Activated CD8-positive, alpha-beta T cell treated with anti-CD3 and anti-CD28 coated beads for 36 hours (primary cell): ENCODE measurements at places on chromosomes 1 and 21. TPM values are rescaled to one million over a fixed set of nuclear protein-coding genes. Genes with fewer than 3 reads are reported as not detected.

DNA sequence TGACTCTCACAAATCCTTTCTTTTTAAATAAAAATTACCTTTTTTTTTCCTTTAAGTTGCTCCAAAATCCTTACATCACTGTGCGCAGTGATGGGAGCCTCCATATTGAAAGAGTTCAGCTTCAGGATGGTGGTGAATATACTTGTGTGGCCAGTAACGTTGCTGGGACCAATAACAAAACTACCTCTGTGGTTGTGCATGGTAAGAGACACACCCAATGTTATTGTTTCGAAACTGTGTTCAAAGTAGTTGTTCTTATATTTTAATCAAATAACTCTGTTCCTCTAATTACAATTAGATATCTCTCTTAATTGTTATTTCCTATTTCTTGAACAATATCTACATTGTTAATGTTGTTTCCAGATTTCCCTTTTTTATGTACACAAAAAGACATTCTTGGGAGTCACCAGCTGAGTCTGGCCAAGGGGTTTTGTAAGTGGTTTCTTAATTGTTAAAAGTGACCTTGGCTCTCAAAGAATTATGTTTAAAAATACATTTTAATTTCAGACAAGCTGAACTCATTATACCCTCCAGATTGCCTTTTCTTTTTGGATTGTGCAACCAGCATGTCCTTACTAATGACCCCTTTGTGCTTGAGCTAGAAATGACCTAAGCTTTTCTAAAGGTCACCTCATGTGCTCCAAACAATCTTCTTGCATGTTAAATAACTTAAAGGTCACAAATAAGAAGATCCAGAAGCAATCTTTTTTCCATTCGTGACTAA lies 250.1 kb downstream of the HMCN1 start:
- DNase-seq, result no peak

DNA sequence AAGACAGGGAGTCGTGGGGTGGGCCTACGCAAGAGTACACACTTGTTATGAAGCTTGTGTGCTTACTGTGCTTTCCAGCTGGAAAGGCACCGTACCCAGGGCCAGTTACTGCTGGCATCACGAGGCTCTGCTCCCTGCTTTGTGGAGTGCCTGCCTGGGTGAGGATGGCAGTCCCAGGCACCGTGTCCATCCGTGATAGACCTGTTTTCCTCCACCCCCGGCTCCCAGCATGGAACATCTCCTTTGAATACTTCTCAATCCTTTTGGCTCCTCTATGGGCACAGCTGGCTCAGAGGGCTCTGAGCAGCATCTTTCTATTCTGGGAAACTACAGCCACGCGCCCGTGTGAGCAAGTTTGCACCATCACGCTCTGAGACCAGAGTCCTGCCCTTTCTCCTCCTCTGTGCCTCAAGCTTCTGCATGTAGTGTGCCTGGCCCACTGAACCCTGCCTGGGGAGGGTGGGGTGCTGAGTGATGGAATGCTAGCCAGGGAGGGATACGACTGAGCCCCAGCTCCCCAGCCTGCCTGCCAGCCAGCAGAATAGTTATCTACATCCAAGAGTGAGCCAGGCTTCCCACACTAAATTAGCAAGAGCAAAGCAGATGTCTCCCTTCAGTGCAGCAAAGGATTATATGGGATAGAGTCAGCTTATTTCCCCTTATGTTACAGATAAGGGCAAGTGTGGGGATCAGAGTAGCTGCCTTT lies 7.1 kb upstream of the TNR start:
- DNase-seq, result no peak

- no peak for DNase-seq
These were observed 297.7 kb downstream of the PTPRC start for GRCh38 chr1:198936371-198937083.

PDE9A gene
- 11.1 TPM for total RNA-seq

DNA sequence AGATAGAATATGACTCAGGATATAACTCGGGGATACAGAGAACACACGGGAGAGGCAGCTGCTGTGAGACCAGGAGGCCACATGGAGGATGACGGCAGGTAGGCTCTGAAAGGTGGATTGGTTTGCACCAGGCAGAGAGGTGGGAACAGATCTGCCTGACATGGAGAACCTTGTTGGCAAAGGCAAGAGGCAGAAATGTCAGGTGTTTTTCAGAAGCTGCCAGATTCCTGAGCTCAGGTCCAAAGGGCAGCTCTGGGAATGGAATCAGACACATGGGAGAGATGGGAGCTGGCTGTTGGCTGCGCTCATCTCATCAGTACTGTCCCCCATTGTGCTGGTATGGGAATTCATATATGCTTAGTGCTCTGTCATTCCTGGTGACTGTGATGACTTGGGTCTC lies 19.2 kb downstream of the SYT6 start:
- DNase-seq, result no peak

DNA sequence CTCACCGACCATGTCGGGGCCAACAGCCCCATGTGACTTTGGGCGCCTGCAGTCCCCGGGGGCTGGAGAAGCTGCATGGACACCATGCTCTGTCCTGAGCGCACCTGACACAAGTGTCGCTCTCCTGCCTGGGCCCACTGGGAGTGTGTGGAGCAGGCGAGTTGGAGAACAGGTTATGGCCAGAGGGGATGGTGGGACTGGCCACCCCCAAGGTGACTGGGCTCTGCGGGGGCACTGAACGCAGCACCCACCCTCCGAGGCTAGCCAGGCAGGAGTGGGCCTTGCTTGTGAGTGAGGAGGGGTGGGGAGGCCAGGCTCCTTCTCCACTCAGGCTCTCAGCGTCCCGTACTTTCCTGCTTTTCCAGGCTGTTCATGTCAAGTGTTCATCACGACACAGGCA lies 35.6 kb downstream of the SNAP47 start:
- no peak for DNase-seq

DNA sequence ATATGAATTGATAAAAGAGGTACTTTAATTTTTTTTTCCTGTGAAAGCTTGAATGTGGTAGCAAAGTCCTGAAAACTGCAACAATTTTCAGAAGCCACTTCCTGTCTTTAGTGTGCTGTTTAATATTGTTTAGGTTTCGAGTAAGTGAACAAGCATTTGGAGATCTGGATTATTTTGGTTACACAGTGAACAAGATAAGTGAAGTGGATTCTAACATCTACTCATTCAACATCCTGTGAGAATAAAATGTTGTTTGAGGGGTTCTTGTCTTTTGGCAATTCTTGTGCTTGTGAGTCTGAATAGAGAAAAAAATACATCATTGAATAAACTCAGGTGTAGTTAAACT lies 35.2 kb upstream of the PLA2G4A start:
- DNase-seq, result no peak

- DNase-seq, result no peak
These were observed 220.4 kb downstream of the ZP4 start for GRCh38 chr1:237670302-237670701.

- DNase-seq, result peak; percentile 72
These were observed 6.6 kb upstream of the ETV3L start for GRCh38 chr1:157105988-157106812.

GRCh38 chr1:29515170-29515955 lies 279.0 kb downstream of the PTPRU start:
- DNase-seq, result no peak

CATSPERE gene
- 0.20 TPM for total RNA-seq

C1orf53 gene
- total RNA-seq, result 0.96 TPM

GNG5 gene
- 106 TPM for total RNA-seq

ABCA4 gene
- not detected for total RNA-seq

- DNase-seq, result no peak
These were observed 237.9 kb upstream of the PBX1 start for GRCh38 chr1:164320790-164321731.

DNA sequence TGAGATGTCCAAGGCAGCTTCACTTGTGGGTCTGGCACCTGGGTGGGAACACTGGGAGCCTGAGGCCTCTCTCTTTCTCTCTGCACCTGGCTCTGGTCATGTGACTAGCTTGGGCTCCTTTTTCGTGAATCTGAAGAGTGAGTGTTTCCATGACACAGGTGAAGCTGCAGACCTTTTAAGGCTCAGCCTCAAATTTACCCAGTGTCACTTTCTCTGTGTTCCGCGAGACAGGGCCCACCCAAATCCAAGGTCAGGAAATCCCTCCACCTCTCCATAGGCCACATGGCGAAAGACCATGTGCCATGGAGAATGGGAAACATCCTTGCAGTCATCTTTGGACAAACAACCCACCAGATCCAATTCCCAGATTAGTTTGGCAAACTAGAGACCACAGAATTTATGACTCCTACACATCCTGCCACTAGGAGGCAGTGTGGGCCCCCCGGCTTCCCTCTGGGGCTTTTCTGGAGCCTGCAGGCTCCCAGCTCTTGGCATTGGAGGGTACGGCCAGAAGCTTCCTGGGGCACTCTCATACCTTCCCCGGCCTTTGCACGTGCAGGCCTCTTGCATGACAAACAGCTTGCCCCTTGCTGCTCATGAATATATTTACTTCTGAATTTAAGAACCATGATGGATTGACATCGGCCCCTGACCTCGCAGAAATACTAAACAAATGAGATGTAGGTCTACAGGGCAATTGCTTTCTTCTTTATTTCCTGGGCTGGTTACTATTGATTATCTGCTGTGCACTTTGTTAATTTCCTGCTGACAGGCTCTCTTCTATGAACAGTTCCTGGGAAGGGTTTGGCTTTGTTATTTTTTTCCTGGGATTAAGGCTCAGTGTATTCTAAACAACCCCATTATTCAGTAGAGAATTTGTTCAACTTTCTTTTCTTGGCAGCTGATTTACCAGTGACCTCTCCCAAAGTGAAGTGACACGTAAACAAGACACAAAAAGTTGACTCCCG lies 180.7 kb downstream of the KAZN start:
- peak; percentile 55 for DNase-seq

PRDM16 gene
- total RNA-seq, result 0.29 TPM

RIMS3 gene
- total RNA-seq, result 3.0 TPM

DNA sequence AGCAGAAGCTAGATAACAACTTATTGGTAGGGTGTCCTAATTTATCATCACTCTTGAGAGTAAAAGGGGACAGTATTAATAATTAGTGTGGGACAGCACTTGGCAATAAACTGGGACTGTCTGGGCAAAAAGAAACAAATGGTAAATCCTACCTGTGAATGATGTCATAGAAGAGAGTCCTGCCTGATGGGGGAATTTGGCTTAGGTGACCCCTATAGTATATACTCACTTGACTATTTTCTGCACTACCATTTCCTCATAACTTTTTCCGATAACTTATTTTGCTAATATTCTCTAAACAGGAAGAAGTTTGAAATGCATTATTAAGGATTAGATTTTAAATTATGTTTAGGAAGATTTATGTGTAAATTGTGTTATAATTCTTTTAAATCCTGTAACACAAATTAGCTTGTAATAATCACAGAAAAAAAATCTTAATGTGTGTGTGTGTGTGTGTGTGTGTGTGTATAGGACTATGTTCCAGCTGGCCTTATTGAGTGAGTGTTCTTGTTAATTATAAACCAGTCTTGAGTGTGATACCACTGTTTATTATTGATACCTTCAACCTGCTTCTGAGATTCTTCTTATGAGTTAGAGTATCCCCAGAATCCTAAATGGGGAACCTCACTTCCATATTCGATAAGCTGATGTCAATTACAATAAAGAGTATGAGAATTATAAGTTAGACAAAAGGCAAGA lies 144.2 kb upstream of the C1orf105 start:
- no peak for DNase-seq

DNA sequence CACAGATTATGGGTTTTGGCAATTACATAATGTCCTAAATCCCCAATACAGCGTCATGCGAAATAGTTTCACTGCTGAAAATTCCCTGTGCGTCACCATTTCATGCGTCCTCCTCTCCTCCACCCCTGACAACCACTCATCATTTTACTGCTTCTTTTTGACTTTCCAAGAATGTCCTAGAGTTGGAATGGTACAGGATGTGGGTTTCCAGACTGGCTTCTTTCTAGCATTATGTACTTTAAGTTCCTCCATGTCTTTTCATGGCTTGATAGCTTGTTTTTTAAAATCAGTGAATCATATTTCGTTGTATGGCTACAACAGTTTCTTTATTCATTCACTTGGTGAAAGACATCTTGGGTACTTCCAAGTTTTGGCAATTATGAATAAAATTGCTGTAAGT lies 7.4 kb downstream of the NBPF3 start:
- no peak for DNase-seq

SOX13 gene
- 1.6 TPM for total RNA-seq

- DNase-seq, result no peak
These were observed 675.2 kb upstream of the NR5A2 start for GRCh38 chr1:199352351-199352750.

HTR6 gene
- not detected for total RNA-seq

OR2T4 gene
- total RNA-seq, result not detected

GRCh38 chr1:207648334-207649209 lies 3.6 kb downstream of the CR1L start:
- no peak for DNase-seq
